Airway epithelial cell (primary cell): ENCODE measurements at places on chromosomes 1 and 21. TPM values are rescaled to one million over a fixed set of nuclear protein-coding genes. Genes with fewer than 3 reads are reported as not detected.

The HSPA6 gene
- total RNA-seq = 0.19 and 0.21 TPM in 2 replicates

The ATP13A2 gene
- 91.7 and 98.5 TPM in 2 replicates for total RNA-seq

The BTBD8 gene
- 2.5 and 3.2 TPM in 2 replicates for total RNA-seq

The B3GALNT2 gene
- total RNA-seq = 27.3 and 29.3 TPM in 2 replicates

The OR2T33 gene
- not detected in 2 replicates for total RNA-seq

The TMEM79 gene
- 37.5 and 38.2 TPM in 2 replicates for total RNA-seq

The PLA2G2D gene
- total RNA-seq = not detected in 2 replicates

The GPR37L1 gene
- 0.07 TPM in 1 of 2 replicates, not detected in the other for total RNA-seq

The NTNG1 gene
- total RNA-seq = 1.3 TPM in 2 replicates

The ALX3 gene
- total RNA-seq = not detected in 2 replicates

The OR2W3 gene
- total RNA-seq = not detected in 2 replicates

The GMEB1 gene
- total RNA-seq = 6.4 and 9.5 TPM in 2 replicates

The DPT gene
- not detected in 2 replicates for total RNA-seq

The NDUFS2 gene
- total RNA-seq = 87.7 and 96.5 TPM in 2 replicates

The FCRL2 gene
- total RNA-seq = not detected in 2 replicates

The VSIG8 gene
- 0.05 and 0.21 TPM in 2 replicates for total RNA-seq

The NEXN gene
- total RNA-seq = 1.1 and 2.2 TPM in 2 replicates

The RXRG gene
- not detected in 2 replicates for total RNA-seq

The KPNA6 gene
- total RNA-seq = 37.4 and 50.5 TPM in 2 replicates

The KLHDC7A gene
- 0.05 and 0.07 TPM in 2 replicates for total RNA-seq

The ARHGAP30 gene
- 0.19 and 0.28 TPM in 2 replicates for total RNA-seq

The EDEM3 gene
- 20.4 and 20.5 TPM in 2 replicates for total RNA-seq

The FAM167B gene
- total RNA-seq = not detected in 2 replicates

The GUCA2B gene
- total RNA-seq = not detected in 2 replicates

The CHAF1B gene
- total RNA-seq = 5.9 and 9.6 TPM in 2 replicates

The ZNF683 gene
- not detected in 2 replicates for total RNA-seq

The CELSR2 gene
- 41.3 and 56.1 TPM in 2 replicates for total RNA-seq

The GPR52 gene
- total RNA-seq = 0.21 TPM in 1 of 2 replicates, not detected in the other

The TNFAIP8L2 gene
- total RNA-seq = not detected in 2 replicates

The ZNF697 gene
- total RNA-seq = 5.2 TPM in 2 replicates

The CDK11A gene
- 8.5 and 10.9 TPM in 2 replicates for total RNA-seq

The HES3 gene
- total RNA-seq = 0.78 TPM in 1 of 2 replicates, not detected in the other

The FAM163A gene
- not detected in 2 replicates for total RNA-seq

The OLFML3 gene
- total RNA-seq = 0.65 and 1.3 TPM in 2 replicates
